Ascending aorta (tissue), 2 donors: ENCODE measurements at places on chromosomes 3 and 15.

DNA sequence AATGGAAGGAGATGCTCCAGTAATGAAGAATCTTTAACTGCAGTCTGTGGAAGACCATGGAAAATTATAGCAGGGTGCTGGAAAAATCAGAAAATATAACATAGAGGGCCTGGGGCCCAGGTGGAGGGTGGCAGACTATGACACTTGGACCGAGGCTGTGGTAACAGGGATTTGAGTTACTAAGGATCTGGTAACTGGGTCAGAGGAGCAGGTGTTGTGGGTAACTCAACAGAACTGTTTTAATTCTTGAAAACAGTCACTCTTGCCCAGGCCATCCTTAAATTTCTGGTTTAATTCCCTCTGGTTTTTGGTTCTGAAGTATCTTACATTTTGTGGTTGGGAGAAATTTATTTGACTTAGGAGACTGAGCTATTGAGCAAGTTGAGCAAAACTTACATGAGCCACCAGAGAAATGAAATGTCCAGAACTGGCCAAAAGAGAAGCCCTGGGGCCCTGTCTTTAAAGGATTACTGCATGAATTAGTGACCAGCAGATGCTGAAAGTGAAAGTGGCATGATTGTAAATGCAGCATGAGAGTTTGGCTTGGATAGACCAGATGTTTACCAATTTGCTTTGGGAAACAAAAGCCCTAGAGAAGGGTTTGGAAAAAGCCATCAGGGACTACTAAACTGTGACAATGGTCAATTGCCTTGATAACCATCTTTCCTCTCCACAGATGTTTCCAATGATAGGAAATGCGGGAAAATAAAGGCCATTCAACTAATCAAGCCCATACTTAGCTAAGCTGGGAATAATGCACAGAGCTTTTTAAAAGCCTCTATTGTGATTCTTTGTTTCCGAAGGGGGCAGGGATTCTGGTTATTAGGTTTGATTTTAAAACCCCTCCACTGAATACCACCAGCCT, 374.9 kb upstream of the TGFBR2 start:
- no peak for DNase-seq

GRCh38 chr3:57385498-57385897, 93.0 kb upstream of the ASB14 start:
- DNase-seq = no peak

DNA sequence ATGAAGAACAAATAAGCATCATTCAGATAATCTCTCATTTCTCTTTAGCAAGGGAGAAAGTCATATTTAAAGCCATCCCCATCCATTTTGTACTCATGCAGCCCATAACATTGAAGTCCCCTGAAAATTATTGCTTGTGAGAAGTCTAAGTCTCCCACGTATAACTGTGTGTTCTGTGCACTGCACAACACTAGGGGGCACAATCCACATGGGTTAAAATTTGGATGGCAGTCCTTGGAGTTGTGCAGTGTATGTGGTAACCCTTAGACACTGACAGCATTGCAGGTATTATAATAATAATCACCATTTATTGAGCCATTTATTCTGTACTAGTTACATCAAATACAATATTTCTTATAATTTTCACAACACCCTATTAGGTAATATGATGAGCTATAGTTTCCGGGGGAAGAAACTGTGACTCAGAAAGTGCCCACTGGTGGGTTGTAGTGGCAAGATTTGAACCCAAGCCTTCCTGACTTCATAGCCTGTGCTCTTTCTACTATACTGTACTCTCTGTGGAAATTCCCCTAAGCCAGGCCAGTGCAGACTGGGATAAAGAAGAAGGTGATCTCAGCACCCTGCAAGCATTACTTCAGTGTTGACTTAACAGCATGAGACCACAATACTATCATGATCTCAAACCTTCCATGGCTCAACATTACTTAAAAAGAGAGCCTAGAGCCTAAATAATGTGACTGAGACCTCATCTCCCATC, 15.7 kb downstream of the KCNAB1 start:
- no peak for DNase-seq

- DNase-seq = no peak
Measured at GRCh38 chr3:176914764-176915163, 282.5 kb downstream of the TBL1XR1 start.

GRCh38 chr3:187729598-187729997, 15.7 kb downstream of the BCL6 start:
- DNase-seq = peak; percentile 61
